Stimulated activated memory B cell treated with anti-CD40 and anti-IgM and Interleukin-4, amounts not matched to agents 10 μg/mL and 1 μg/mL and 100 μg/mL, for 72 hours (primary cell): ENCODE measurements at places on chromosomes 1 and 21.

DNA sequence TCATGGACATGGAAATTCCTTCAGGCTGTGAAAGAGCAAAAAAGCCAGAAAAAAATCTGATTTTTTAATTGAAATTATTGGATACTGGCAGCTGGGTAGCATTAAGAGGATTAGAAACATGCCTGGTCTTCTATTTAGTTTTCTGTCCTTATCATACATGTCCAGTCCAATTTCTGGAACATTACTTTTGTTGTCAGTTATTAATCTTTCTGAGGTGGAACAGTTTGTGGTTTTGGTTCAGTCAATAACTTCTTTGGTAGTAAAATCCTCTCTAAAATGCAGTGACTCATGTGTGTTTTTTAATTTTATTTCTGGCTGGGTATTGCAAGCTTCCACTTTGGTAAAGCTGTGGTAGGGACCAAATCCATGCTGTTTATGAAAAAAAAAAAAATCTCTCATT, 687.0 kb upstream of the ADGRL2 start:
- ATAC-seq: no peak
- H3K27me3 ChIP-seq: no peaks in the 10 kb centered on the region
- H3K27ac ChIP-seq: no peak overlapping the region
- no peak overlapping the region for H3K4me3 ChIP-seq
- H3K4me1 ChIP-seq: no peaks in the 10 kb centered on the region

- no peak overlapping the region for H3K4me3 ChIP-seq
- peaks cover 19% of the 10 kb centered on the region for H3K27me3 ChIP-seq
These were observed 69.2 kb upstream of the SGIP1 start for GRCh38 chr1:66464802-66465201.

DNA sequence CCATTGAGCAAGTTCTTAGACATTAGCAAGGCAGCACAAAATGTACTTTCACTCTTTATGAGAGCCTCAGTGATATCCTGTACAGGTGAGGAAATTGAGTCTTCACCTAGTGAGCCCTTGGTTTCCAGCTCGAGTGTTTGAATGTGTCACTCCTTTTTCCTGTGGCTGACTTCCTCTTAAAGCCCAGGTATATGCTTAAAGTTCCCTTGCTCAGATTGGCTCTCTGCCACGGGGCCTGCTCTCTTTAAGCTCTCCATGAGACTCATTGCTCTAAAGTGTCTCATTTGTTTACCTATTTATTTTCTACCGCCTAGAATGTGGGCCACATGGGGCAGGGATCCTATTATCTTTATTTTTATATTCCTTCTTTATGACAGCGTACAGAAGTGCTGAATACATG, 324.9 kb downstream of the SIPA1L2 start:
- H3K27me3 ChIP-seq: no peaks in the 10 kb centered on the region
- H3K27ac ChIP-seq: no peak overlapping the region
- no peaks in the 10 kb centered on the region for H3K4me1 ChIP-seq
- no peak for ATAC-seq
- no peaks in the 10 kb centered on the region for H3K36me3 ChIP-seq

DNA sequence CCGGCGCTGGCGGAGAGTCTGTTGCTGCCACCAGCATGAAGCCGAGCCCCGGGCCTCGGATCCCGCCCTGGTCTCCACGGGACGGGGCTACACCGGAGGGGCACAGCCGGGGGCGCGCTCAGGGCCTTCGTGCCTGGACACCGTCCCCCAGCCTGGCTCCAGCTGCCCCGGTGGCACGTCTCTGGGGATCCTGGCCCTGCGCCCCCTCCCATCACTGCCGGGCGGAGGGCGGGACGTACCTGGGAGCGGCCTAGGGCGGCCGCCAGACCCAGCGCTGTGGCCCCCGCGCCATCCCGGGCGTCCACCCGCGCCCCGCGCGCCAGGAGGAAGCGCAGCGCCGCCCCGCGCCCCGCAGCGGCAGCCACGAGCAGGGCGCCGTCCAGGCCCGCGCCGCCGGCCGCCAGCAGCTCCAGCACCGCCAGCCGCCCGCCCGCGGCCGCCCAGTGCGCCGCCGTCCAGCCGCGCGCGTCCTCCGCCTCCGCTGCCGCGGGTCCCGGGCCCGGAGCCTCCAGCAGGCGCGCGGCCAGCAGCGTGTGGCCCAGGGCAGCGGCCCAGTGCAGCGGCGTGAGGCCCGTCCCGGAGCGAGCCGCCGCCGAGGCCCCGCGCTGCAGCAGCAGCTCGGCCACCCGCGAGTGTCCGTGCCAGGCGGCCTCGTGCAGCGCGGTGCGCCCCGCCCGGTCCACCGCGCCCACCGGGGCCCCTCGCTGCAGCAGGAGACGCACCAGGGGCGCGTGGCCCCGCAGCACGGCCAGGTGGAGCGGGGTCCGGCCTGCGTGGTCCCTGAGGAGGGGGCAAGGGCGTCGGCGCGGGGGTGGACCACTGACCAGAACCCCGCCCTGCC, 1.0 kb downstream of the ANKRD65 start:
- H3K27ac ChIP-seq: no peak overlapping the region
- H3K4me3 ChIP-seq: no peak overlapping the region
- peak; percentile 25 for ATAC-seq

- no peak overlapping the region for H3K27ac ChIP-seq
- no peak for ATAC-seq
- H3K4me3 ChIP-seq: no peak overlapping the region
- no peaks in the 10 kb centered on the region for H3K36me3 ChIP-seq
These were observed 37.2 kb downstream of the KCNJ6 start for GRCh38 chr21:37878946-37879660.

- H3K27ac ChIP-seq: peak overlapping the region; percentile 93
- no peaks in the 10 kb centered on the region for H3K36me3 ChIP-seq
- peaks cover 57% of the 10 kb centered on the region for H3K4me1 ChIP-seq
These were observed 22.2 kb downstream of the FMOD start for GRCh38 chr1:203328714-203329122.

DNA sequence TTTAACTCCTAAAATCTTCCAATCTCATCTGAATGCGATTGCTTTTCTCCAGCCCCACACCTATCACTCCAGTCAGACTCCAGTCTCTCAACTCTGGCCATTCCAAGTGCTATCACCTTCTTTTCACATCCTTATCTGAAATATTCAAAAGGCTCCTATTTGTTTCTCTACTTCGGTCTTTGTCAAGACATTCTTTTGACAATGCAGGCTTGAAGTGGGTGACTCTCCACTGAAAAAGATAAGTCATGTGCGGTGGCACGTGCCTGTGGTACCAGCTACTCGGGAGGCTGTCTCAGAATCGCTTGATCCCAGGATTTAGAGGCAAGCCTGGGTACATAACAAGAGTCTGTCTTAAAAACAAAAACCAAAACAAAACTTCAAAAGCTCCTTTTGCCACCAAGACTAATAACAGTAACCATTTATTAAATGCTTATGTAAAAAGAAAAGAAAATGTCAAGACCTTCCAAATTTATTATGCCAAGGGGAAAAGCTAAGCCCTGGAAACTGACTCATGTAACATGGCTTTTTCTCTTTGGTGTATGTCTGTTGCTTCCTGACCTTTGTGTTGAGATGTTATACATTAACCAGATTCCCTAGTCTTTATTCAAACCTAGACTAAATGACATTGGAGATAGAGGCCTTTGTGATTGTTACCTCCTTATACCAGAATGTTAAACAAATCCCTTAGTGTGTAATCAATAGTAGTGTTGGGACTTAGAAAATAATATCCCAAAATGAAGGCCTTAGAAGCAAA, 3.6 kb downstream of the ALG14 start:
- no peak overlapping the region for H3K27ac ChIP-seq
- ATAC-seq: no peak
- H3K27me3 ChIP-seq: no peaks in the 10 kb centered on the region
- H3K4me3 ChIP-seq: no peak overlapping the region

- H3K4me1 ChIP-seq: peaks cover 8% of the 10 kb centered on the region
- no peaks in the 10 kb centered on the region for H3K27me3 ChIP-seq
- no peak for ATAC-seq
- no peak overlapping the region for H3K4me3 ChIP-seq
- H3K36me3 ChIP-seq: no peaks in the 10 kb centered on the region
These were observed 39.6 kb downstream of the NUF2 start for GRCh38 chr1:163361123-163361934.

DNA sequence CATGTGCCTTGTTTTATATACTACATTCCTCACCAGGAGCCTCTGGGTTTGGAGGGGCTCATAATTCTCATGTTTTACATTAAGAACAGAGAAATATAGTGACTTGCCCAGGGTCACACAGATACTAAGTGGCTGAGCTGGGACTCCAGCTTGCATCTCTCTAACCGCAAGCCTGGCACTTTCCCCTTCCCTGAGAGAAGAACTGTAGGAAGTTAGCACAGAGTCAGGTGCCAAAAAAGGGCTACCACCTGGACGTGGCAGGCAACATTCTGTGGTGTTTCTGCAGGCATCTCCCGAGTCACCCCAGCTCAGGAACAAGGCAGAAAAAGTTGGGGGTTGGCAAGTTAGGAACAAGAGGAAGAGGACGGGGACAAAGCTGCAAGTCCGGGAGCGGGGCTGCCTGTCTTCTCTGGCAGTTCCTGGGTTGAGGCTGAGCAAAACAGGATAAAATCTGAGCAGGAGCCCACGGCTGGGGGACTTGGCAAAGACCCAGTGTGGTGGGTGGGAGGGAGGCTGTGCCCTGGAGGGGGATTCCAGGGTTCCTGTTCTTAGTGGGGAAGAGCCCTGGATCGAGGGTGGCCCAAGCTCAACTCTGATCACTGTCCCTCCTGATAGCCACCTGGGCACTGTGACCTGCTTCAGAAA, 9.8 kb downstream of the PLA2G5 start:
- ATAC-seq: no peak
- no peaks in the 10 kb centered on the region for H3K36me3 ChIP-seq
- H3K27me3 ChIP-seq: no peaks in the 10 kb centered on the region
- H3K4me3 ChIP-seq: peak overlapping the region; percentile 33
- H3K27ac ChIP-seq: peak overlapping the region; percentile 53

DNA sequence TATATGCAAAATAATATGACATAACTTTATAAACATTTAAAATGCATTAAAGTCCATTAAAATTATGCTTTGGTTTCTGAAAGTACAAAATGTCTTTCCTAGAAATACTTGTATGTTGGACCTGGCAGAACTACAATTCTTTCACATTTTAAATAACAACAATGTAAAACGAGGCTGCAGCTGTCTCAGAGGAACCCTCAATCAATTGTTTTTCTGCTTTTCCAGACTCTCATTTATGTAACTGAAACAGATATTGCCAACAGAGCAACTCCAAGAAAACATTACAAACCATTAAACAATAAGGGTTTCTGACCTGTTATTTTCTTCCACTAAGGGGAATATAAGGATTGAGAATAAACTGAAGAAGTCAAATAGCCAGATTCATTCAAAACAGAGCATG, 1193.4 kb downstream of the NCAM2 start:
- H3K4me1 ChIP-seq: no peaks in the 10 kb centered on the region
- H3K36me3 ChIP-seq: no peaks in the 10 kb centered on the region
- no peak overlapping the region for H3K27ac ChIP-seq
- no peak overlapping the region for H3K4me3 ChIP-seq

DNA sequence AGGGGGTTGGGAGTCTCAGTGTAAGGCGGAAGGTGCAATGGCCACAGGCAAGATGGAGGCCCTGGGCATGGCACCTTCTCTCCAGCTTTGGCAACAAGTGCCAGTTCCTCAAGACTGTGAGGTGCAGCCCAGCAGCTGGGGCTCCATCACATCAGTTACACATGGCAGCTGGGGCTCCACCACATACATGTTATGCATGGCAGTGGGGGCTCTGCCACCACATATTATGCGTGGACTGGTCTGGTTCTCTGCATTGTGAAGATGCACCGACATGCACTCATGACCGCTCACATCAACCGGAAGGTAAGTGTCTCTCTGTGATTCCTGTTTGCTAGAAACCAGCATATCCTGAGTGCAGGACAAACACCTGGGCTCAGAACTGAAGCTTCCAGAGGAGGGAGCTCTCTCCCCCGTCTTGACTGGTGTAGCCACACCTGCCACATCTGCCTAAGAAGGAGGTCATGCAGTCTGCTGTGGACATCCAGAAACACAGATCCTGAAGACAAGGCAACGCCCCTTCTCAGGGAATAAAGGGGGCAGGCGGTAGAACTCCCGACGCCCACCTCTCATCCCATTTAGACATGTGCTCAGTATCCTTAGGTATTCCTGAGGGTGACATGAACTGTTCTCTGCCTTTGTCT, 104.1 kb upstream of the TMPRSS2 start:
- H3K27ac ChIP-seq: no peak overlapping the region
- H3K36me3 ChIP-seq: no peaks in the 10 kb centered on the region
- no peaks in the 10 kb centered on the region for H3K4me1 ChIP-seq
- H3K4me3 ChIP-seq: no peak overlapping the region
- ATAC-seq: no peak

GRCh38 chr1:232579466-232579865, 50.5 kb downstream of the SIPA1L2 start:
- no peaks in the 10 kb centered on the region for H3K27me3 ChIP-seq
- H3K27ac ChIP-seq: no peak overlapping the region
- H3K4me3 ChIP-seq: no peak overlapping the region
- no peak for ATAC-seq
- H3K4me1 ChIP-seq: no peaks in the 10 kb centered on the region

GRCh38 chr1:156877433-156878170, 15.9 kb upstream of the PEAR1 start:
- H3K4me1 ChIP-seq: no peaks in the 10 kb centered on the region
- H3K36me3 ChIP-seq: no peaks in the 10 kb centered on the region
- ATAC-seq: peak; percentile 22
- H3K4me3 ChIP-seq: no peak overlapping the region

- H3K4me3 ChIP-seq: no peak overlapping the region
- no peaks in the 10 kb centered on the region for H3K36me3 ChIP-seq
- H3K4me1 ChIP-seq: no peaks in the 10 kb centered on the region
- H3K27ac ChIP-seq: no peak overlapping the region
These were observed 173.0 kb upstream of the LYPLAL1 start for GRCh38 chr1:219000631-219001030.

GRCh38 chr1:150696995-150697927, at the start of gene GOLPH3L:
GOLPH3L (minus strand) TSS chr1:150697154; CDS start chr1:150694838, 2,316 bp downstream.
- ATAC-seq: peak; percentile 100
- no peaks in the 10 kb centered on the region for H3K27me3 ChIP-seq
- peaks cover 11% of the 10 kb centered on the region for H3K36me3 ChIP-seq
- peaks cover 25% of the 10 kb centered on the region for H3K4me1 ChIP-seq
- H3K4me3 ChIP-seq: peak within 1 kb of the TSS; percentile 95

DNA sequence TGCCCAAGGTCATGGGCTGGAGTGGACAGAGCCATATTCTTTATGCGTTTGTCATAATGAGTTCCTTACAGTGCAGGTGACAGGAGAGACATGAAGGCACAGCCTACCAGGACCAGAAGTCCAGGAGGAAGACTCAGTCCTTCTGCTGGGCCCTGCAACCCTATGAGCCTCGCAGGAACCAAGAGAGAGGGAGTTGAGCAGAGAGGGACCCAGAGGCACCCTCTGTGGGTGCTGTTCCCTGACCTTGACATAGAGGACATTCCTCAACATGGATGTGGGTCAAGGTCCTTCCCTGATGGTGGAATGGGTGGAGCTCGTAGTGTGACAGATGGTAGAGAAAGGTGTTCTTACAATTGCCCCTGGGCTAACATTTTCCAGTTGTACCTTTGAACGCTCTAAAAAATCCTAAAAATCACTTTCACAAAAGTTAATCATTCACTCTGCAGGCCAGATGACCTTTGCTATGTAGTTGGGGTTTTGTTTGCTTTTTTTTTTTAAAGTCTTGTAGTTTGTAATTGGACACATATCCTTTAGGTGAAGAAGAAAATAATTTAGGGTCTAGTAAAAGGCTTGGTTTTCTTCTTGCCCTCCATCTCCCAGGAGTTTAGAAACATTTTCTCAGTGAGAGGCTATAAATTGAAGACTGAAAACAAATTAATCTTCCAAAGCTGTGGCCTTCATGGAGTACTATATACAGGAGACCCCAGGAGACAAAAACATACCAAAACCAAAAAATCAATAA, 41.9 kb downstream of the MAB21L3 start:
- H3K27ac ChIP-seq: no peak overlapping the region
- H3K36me3 ChIP-seq: no peaks in the 10 kb centered on the region
- H3K27me3 ChIP-seq: peaks cover 12% of the 10 kb centered on the region
- H3K4me1 ChIP-seq: peaks cover 8% of the 10 kb centered on the region

GRCh38 chr1:45824607-45825006, 21.2 kb downstream of the MAST2 start:
- no peaks in the 10 kb centered on the region for H3K27me3 ChIP-seq
- no peak for ATAC-seq
- peaks cover 9% of the 10 kb centered on the region for H3K4me1 ChIP-seq
- no peak overlapping the region for H3K4me3 ChIP-seq
